ENCODE measurements at places on chromosomes 4 and X. TPM values are rescaled to one million over a fixed set of nuclear protein-coding genes. Genes with fewer than 3 reads are reported as not detected.

GRCh38 chrX:148763896-148764295 lies 263.5 kb downstream of the AFF2 start:
- no peak for DNase-seq

NLGN4X gene
- total RNA-seq = 23.5 TPM

DNA sequence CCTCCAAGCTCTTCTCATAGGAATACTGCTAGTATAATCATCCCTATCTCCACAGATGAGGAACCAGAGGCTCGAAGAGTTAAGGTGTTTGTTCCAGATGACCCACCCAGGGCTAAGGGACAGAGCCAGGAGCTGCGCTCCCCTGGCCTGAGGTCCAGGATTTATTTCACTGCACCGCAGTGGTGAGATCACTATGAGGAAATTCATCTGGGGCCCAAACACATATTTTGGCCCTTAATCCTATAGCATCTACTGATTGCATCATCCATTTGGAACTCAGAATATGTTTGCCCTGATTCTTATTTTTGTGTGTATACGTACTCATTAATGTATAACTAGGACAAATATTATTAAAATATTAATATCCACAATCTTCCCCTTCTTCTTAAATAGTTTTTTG lies 100.1 kb upstream of the RBPJ start:
- DNase-seq = no peak

DNA sequence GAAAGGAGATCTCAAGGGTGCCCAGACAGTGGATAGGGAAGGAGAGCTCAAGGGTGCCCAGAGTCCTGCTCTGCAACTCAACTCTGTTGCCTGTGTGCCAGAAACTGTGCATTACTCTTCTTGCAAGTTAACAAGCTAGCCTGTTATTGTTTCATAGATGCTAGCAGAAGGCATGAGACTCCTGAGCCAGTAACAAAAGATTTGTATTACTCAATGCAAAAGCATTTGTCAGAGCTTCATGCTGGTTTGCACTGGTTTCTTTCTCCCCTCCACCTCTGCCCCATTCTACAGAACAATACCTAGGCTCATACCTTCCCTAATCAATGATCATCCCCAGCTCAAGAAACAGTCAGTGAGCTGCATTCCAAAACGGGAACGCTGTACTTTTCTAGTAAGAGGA lies 124.5 kb upstream of the NEIL3 start:
- DNase-seq = no peak

DNA sequence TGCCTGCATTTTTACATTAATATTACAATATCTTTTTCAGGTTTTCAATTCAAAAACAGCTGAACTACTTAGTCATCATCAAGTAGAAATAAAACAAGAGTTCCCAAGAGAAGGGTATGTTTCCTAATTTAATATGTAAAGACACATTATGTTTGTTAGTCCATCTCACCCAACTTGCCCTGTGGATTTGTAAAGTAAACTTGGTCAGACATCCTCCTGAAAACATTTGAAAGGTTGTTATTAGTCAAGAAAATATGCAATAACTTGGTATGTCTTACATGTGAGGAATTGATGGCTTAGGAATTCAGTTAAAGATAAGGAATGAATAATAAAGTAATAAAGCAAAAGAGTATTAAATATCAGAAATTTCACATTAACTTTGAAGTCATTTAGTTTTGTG lies 12.2 kb downstream of the GK start:
- no peak for DNase-seq

GRCh38 chr4:52555356-52555716 lies 103.8 kb downstream of the USP46 start:
- DNase-seq = no peak

DNA sequence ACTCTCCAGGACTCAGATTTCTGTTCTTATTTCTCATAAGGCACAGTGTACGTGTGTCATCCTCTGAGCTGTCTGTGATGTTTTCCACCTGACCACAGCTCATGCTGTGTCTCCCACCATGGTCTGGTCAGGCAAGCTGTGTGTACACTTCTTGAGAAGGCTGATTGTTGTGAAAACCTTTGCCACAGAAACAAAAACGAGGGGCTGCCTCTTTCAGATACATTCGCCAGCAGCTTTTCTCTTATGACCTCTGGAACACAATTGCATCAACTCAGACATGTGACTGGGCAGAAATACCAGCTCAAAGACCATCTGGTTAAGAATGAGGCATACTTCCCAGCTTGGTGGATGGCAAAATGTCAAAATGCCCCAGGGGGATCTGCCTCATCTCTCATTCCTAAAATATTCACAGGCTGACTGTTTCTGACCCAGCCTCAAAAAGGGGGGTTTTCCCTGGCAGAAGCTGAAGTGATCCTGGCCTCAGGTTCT lies 46.1 kb downstream of the PGRMC2 start:
- no peak for DNase-seq

DNA sequence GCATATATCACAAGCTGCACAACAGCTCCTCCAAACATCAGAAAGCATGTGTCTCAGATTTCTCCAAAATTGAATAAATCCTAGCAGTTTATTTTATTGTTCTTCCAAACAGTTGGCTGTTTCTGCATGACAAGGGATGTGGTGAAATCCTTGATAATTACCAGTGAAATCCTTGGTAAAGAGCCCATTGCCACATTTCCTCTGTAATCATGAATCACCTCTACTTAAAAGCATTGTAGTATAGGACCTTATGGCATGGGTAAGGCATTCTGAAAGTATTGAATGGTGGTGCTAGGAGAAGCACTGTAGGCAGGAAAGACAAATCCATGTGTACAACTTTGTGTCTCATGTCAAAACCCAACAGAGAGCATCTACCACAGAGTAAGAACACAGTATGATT lies 135.8 kb upstream of the NDST3 start:
- no peak for DNase-seq

DNA sequence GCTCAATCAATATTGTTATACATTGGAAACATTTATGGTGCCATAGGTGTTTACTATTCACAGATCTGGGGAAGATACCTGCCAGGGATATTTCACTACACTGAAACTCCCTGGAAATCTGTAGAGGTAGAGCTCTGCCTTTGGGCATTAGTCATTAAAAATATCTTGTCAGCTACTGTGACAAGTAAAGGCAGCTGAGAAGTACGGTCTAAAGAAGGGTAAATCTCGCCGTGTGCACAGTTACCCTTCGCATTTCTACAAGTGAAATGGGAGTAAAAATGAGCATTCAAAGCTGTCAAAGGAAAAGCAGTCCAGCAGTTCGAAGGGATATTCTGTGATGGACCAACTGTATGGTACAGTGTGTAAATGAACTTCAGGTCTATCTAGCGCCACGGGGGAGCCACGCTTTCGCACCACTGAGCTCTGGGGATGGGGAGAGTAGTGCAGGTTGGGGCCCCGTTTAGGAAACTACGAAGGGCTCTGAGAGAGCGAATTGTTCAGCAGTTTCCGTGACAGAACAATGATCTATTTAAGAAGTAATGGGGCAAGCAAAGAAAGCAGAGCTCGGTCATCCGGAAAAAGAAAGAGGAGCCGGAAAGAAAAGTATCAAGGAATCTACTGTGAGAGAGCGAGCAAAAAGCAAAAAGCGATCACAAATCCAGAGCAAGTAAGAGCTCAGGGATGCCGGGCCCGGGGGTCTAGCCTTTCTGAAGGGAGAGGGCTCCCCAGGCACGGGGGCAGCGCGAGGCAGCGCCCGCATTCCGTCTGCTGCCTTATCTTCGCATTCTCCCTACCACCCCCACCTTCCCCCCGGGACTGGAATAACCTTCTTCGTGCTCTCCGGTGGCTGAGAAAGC lies 646 bp downstream of the TIGD4 start:
- peak; percentile 24 for DNase-seq

DNA sequence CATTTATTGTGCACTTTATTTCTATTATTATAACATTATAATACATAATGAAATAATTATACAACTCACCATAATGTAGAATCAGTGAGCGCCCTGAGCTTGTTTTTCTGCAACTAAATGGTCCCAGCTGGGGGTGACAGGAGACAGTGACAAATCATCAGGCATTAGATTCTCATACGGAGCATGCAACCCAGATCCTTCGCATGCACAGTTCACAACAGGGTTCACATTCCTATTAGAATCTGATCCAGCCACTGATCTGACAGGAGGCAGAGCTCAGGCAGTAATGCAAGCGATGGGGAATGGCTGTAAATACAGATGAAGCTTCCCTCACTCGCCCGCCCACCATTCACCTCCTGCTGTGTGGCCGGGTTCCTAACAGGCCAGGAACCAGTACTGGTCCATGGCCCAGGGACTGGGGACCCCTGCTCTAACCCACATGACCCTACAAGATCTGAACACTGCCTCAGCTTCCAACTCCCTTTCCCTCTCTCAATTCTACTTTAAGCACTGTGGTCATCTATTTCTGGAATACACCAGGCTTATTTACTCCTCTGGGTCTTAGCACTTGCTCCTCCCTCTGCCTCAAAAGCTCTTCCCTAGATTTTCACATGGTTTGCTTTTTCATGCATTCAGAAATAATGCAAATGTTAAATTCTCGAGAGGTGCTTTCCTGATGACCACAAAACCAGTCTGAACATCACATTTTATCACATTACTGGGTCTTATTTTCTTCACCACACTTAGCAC lies 166.8 kb upstream of the HCCS start:
- no peak for DNase-seq

DNA sequence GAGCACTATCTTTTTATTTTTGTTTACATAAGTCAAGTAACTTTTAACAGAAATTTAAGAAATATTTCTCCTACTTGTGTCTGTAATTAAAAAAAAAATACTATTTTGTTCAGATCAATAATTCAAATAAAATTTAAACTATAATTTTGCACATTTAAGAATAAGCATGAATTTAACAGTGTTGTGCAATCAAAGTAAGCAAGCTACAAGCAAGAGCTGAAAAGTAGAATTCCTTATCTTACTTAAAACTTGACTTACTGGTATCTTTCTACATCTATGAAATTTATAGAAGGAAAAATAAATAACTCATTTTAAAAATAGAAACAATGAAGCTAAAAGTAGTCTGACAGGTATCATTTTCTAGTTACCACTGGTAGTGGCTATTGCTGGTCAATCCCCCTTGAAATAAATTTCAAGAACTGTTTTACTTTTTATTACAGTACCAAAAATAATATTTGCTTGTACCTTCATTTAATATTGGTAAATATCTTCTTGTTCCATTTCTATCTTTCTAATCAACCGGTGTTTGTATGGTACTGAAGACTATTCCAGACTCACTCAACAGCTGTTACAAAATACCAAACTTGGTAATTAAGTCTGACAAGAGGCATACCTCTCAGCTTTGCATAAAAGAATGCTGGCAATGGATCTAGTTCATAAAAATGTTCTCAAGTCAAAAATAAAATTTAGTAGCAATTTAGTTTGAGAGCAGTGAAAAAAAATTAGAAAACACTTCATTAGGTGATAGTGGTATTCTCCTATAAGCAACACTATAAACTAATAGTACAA lies 62.2 kb downstream of the NOCT start:
- DNase-seq = no peak

GRCh38 chr4:104501290-104501689 lies 6.6 kb upstream of the CXXC4 start:
- DNase-seq = no peak

CDS1 gene
- 18.7 TPM for total RNA-seq

FAM47E gene
- total RNA-seq = 1.2 TPM

GAGE12D gene
- not detected for total RNA-seq

- no peak for DNase-seq
Measured at GRCh38 chr4:110484029-110484428, 8.1 kb downstream of the ENPEP start.

- DNase-seq = no peak
Measured at GRCh38 chr4:147163311-147163710, 217.6 kb upstream of the TTC29 start.

METTL14 gene
- 62.7 TPM for total RNA-seq

JADE3 gene
- total RNA-seq = 15.5 TPM

GRCh38 chr4:87151730-87152129 lies 68.7 kb downstream of the KLHL8 start:
- DNase-seq = no peak

- no peak for DNase-seq
Measured at GRCh38 chr4:169054879-169055278, 44.8 kb upstream of the CBR4 start.

HSFX4 gene
- not detected for total RNA-seq

- no peak for DNase-seq
Measured at GRCh38 chr4:38531141-38531727, 132.8 kb upstream of the KLF3 start.

NKX3-2 gene
- total RNA-seq = 1.3 TPM

- DNase-seq = no peak
Measured at GRCh38 chr4:76307660-76308014, 1.1 kb downstream of the STBD1 start.

DNA sequence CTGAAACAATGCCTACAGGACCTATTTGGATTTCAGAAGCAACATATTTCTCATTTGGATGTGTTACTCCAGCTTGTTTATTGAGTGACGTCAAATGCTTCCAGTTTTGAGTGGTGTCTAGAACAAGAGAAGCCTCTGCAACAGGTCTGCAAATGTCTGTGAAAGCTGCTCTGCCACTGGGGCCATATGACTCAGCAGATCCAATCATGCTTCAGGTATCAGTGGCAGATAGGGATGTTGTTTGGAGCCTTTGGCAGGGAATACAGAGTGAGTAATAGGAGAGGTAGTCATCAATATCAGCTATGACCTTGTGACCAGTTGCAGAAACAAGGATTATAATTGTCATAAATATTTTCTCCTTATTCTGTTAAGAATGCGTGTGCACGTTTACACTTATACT lies 141.1 kb upstream of the ZXDA start:
- DNase-seq = no peak

TMEM35A gene
- 6.2 TPM for total RNA-seq

DUSP21 gene
- total RNA-seq = not detected

DNA sequence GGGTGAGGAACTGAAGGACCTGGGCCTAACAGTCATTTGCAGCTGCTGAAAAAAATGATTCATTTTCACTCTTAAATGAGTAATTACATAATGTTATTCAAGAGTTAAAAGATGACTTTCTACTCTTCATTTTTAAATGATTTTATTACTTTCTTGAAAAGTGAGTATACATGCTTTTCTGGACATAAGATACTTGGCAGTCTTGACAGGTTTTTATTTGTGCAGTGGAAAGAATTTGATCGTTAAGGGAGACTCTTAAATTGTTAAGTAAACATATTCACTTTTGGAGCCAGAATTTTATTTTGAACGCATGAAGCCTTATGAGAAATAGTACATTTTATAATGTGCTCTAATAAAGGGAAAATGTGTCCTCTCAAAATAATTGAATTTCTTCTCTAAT lies 245.7 kb downstream of the TENM3 start:
- no peak for DNase-seq

DNA sequence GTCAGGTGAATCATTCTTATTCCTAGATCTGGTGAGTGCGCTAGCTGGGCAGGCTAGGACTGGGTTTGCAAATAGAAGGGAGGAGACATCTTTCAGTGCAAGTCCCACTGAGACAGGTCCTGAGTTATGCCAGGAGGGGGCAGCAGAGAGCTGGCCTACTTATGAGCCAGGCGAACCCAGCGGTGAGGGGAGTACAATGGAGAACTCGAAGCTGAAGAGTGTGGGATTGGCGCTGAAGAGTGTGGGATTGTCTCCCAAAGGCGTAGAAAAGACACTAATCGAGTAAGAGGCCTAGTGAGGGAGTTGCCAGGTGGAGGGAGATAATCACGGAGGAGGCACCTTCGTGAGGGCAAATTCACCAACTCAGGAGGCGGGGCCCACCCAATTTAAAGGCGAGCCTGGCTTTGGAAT lies 91.7 kb upstream of the CXorf66 start:
- peak; percentile 72 for DNase-seq

NUP62CL gene
- 4.0 TPM for total RNA-seq

- no peak for DNase-seq
Measured at GRCh38 chrX:13102636-13103035, 58.2 kb upstream of the FAM9C start.

Measured in mesothelial cell of epicardium (in vitro differentiated cells).